AG10803 (cell line): ENCODE measurements at places on chromosomes 11 and 22.

GRCh38 chr11:10742460-10743208 lies 8.4 kb upstream of the CTR9 start:
- peak; percentile 64 for DNase-seq

GRCh38 chr11:125918140-125918840 lies 14.0 kb downstream of the DDX25 start:
- peak; percentile 37 for DNase-seq

DNA sequence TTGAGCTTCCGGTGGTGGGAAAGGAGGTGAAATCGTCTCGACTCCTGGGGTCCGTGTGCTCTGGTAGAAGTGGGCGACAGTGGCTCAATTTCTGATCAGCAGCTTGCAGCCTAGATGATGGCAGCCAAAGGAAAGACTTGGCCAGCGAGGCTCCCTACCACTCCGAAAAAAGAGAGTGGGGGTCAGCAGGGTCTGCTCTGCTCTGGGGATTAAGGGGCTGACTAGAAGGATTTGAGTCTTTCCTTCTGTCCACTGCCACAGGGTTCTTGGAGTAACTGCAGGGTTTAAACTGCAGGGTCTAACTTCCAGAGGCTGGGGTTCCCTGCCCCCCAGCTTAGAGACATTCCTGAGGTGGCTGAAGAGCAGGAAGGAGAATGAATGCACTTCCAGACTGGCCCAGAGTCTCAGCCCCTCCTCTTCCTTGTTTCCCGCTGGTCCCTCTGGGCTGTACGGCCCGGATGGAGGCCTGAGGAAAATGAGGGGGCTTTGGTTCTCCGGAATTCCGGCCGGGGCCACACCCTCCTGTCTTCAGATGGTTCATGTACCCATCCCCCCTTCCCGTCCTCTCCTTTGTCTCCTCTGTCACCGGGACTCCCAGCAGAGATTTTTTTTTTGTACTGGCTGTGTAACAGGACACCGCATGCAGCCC lies 907 bp downstream of the SERPINH1 start:
- peak; percentile 67 for DNase-seq

- no peak for DNase-seq
These were observed 670 bp downstream of the MAPK8IP1 start for GRCh38 chr11:45885921-45886721.

- DNase-seq, result no peak
These were observed 12.7 kb downstream of the EHF start for GRCh38 chr11:34633640-34633989.

GRCh38 chr22:46730568-46731245 lies 7.3 kb downstream of the CERK start:
- DNase-seq, result no peak

DNA sequence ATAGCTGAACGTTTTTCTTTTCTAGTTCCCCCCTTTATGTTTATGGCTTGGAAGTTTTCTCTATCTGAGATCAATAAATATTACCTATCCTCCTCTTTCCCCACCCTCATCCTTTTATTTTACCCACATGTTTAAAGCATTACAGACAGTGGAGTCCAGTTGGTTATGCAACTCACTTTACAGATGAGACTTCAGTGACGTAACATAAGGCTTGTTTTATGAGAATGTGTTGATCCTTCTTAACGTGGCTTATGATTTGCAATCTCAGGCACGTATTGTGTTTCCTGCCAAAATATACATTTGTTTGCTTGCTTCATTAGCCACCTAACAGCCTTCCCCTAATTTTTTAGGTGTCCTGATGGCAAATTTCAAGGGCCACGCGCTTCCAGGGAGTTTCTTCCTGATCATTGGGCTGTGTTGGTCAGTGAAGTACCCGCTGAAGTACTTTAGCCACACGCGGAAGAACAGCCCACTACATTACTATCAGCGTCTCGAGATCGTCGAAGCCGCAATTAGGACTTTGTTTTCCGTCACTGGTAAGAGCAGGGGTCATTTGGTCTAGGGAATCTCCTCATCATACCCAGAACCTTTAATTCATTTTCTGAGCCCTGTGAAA lies 36.6 kb downstream of the TMEM45B start:
- DNase-seq, result peak; percentile 36

DNA sequence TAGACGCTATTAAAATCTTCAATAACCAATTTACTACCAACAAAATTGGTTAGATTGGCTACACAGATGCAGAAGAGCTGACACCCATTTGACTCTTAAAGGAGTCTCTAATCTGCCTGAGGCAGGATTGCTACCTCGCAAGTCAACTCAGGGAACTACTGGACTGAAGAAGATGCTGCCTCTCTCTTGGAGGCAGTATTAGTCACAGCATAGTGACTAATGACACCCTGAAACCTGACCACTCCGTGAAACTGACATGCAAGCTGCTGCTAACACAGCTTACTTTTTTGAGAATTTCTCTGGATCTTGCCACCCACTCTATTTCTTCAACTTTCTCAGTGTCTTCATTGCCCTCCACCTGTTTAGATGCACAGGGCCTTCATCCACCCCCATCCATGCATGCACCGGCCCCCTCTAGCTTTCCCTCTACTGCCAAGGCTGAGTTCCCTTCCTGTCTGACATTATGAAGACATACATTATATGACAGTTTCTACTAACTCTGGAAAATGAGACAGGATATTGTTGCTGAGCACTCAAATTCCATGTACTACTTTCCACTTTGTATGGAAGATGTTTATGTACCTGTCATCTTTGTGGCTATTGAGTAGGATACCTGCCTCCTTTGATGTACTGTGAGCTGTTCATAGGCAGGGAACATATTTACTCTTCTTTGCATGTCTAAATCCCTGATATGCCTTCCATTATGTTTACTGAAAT lies 183.2 kb downstream of the MSANTD4 start:
- DNase-seq, result no peak

GRCh38 chr11:11973361-11973800 lies 35.0 kb downstream of the DKK3 start:
- peak; percentile 88 for DNase-seq

- no peak for DNase-seq
These were observed 493.3 kb upstream of the CCDC179 start for GRCh38 chr11:23353611-23354010.

GRCh38 chr11:112555491-112556364 lies 295.1 kb upstream of the PLET1 start:
- peak; percentile 27 for DNase-seq

DNA sequence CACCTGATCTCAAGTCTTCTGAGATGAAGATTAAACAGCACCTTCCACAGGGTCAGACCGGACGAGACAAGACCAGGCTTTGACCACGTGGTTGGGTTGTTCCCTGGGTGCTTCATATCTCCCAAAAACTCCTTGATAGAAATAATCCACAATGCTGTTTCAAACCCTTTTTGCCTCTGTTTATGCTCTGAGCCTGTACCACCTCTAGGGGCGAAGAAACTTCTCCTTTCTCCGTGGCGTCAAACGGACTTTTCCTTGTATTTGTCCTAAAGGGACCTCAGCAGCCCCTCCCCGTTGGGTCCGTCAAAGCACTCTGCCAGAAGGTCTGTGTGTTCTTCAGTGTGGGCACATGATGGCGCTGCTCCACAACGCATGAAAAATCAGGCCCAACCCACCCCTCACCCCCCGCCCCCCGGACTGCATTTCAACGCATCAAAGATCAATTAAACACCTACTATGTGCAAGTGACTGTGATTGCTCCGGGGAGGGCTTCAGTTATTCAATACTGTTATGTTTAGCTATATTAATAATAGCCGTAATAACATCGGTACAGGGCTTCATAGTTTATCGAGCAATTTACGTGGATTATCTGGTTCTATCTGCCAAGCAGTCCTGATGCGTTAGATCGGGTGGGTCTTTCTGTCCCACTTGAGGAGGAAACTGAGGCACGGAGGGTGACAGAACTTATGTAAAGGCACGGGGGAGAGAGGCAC lies 17.3 kb upstream of the EIF3D start:
- peak; percentile 42 for DNase-seq

GRCh38 chr11:68414496-68415221 lies 45.9 kb upstream of the PPP6R3 start:
- DNase-seq, result no peak

DNA sequence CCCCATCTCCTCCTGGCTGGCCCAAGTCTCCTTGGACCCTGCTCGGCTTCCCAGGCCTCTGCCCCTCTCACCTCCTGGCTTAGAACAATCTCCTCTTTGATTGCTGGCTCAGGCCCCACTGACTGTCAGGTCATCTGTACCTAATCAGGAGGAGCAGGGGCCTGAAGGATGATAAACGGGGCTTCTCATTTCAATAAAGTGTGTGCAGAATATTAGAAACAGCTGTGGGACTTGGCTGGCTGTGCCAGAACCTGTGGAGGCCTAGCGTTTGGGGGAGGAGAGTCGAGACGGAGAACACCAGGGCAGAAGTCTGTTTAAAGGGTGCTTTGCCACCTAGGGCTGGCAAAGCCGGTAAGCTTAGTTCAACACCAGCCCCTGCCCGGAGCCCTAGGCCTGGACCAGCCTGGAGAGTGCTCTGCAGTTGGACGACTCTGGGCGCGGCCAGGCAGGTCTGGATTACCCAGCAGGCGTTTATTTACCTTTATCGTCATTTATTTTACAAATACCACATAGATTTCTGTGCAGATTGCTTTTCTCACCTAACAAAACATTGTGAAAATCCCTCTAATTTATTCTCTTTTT lies 10.1 kb upstream of the VSIG10L2 start:
- peak; percentile 19 for DNase-seq

DNA sequence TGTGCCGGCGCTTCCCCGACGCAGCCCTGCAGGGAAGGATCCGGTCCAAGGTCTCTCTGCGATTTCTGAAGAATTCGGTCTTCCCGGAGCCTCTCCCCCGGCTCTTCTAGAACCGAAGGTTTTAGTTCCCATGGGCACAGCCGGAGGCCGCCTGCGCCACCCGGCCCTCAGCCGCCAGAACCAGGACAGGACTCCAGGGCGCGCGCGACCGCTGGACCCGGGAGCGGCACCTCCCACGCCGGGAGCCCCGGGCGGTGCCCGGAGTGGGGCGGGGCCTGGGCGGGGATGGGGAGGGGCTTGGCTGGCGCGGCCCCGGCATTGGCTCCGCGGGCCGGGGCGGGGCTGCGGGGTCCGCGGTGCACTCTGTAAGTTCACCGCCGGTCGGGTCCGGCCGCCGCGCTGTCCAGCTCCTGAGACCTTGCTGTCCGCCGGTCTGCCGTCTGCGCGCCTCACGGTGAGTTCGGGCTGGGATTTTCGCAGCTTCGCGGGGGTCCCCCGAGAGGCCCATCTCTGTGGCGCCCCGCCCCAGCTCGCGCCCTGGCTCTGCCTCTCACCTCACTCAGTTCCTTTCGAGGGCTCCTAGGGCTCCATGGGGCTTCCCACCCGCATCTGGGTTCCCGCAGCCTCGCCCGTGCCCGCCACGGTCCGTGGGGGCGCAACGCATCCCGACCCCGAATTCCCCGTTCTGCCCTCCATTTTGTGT lies at the start of gene CDC42EP2:
Gene CDC42EP2 (plus strand): TSS at position 366 of the 703 bp plus-strand sequence. CDS start 6,033 bp downstream, outside the sequence.
- DNase-seq, result peak; percentile 85
